CD8-positive, alpha-beta memory T cell (primary cell): ENCODE measurements at places on chromosomes 5 and 9. TPM values are rescaled to one million over a fixed set of nuclear protein-coding genes. Genes with fewer than 3 reads are reported as not detected.

LCN10 gene
- 1.2 TPM for total RNA-seq

PCDHGB7 gene
- total RNA-seq = 0.11 TPM

FREM1 gene
- not detected for total RNA-seq

TRPM3 gene
- total RNA-seq = not detected
